ENCODE measurements at places on chromosomes 12 and 14. TPM values are rescaled to one million over a fixed set of nuclear protein-coding genes. Genes with fewer than 3 reads are reported as not detected.

The AMHR2 gene
- total RNA-seq = not detected

The PLEKHG7 gene
- total RNA-seq = not detected

The FAM90A1 gene
- total RNA-seq = not detected

The MTERF2 gene
- total RNA-seq = 36.8 TPM

The PLCZ1 gene
- total RNA-seq = not detected

The TMEM253 gene
- total RNA-seq = 0.20 TPM

The DIO2 gene
- total RNA-seq = 7.2 TPM

The CLEC7A gene
- 2.8 TPM for total RNA-seq

The CARMIL3 gene
- total RNA-seq = 0.12 TPM

The KDM2B gene
- 14.1 TPM for total RNA-seq

The NCAPD2 gene
- 13.1 TPM for total RNA-seq

The SVOP gene
- total RNA-seq = 1.9 TPM

DNA sequence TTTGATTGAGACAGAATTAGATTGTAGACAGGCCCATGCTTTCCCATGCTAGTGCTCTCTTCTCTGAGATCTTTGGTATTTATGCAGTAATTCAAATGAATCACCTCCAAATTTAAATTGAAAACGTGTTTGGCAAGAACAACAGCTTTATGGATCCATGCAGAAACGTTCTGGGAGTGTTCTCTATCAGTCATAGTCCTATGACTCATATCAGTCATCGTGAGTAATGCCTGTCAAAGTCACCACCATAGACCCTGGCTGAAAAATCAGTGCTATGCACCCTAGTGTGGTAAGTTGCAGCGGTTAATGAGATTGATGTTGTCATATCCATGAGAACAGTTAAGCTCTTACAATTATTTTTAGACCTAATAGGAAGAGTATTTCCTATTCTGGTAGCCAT is 90.1 kb upstream of the FOXG1 start:
- no peak for DNase-seq

DNA sequence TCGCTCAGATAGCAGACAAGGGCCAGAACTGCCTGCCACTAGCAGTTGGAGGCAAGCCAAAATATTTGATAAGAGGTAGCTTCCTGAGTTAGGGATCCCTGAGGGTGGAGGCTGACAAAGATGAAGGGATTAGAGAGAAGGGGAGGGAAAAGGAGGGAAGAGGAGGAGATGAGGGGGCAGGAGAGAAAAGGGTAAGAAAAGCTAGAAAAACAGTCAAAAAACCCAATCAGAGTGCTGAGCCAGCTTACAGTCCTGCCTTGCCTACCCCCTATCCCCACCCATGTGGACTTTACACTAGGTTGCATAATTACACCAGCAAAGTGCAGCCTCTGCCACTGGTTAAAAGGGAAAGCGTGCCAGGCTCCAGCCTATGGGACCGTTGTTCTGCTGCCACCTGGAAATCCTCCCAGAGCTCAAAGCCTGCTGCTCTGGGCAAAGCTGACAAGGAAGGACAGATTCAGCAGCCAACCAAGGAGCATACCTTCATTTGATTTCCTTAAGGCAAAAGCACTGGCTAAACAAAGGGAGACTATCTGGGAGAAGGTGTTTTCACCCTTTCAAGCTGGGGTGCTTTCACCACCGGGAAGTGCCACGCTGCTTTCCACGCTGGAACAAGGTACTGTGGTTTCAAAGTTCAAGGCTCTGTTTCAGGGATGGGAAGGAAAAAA is 3.8 kb upstream of the NUMB start:
- peak; percentile 66 for DNase-seq

DNA sequence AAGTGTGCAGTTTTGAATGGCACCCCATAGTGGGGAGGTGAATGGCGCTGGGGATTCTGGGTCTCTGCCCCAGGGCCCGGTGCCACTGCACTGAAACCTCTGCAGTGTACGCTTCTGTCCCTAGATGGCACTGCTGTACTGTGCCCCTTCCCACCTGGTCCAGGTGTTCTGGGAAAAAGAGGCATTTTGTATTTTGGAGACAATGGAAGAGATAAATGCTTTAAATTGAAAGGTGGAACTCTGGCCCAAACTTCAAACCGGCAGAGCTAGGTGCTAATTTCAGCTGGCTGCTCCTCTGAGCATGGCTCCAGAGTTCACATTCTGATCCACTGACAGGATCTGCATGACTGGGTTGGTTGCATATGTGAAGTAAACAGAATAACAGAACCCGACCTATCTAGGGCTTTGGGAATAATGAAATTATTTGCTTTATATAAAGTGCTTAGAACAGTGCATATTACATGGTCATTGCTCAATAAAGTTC is 52.2 kb downstream of the KRT80 start:
- no peak for DNase-seq

GRCh38 chr12:54956818-54957641 is 27.5 kb downstream of the TESPA1 start:
- no peak for DNase-seq

GRCh38 chr12:70154960-70155589 is 88.2 kb upstream of the CNOT2 start:
- no peak for DNase-seq

GRCh38 chr12:57563358-57563757 is 13.5 kb downstream of the KIF5A start:
- DNase-seq = no peak

- DNase-seq = no peak
Observed at GRCh38 chr14:51302295-51303030, 62.4 kb downstream of the TMX1 start.

- DNase-seq = no peak
Observed at GRCh38 chr12:105158876-105159275, 51.3 kb downstream of the WASHC4 start.

GRCh38 chr14:93880021-93880820 is 46.9 kb upstream of the FAM181A start:
- DNase-seq = no peak

DNA sequence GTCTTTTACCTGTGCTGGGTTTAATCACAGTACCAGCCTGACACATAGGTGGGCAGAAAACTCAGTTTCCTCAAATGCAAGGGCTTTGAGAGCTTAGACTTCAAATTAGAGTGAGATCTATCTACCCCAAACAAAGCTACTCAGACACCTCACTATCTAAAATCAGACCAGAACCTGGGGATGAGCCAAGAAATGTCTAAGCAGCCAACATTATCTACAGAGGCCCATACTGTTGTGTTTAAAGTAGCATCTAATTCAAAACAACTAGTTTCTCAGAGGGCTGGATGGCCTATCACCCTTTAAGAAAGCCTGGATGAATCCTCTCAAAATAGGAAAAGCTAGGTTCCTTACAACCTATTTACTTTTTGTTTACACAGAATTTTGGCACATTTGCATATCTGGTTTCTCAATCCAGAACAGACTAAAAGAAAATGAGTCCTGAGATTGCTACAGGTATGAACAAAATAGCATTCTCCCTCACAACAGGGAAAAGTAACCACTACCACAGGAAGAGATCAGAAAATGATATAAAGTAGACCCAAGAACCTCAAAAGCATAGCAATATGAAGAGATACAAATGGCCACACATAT is 142.4 kb downstream of the ZFP36L1 start:
- DNase-seq = no peak

- peak; percentile 42 for DNase-seq
Observed at GRCh38 chr14:21042918-21043317, 756 bp downstream of the RNASE7 start.

DNA sequence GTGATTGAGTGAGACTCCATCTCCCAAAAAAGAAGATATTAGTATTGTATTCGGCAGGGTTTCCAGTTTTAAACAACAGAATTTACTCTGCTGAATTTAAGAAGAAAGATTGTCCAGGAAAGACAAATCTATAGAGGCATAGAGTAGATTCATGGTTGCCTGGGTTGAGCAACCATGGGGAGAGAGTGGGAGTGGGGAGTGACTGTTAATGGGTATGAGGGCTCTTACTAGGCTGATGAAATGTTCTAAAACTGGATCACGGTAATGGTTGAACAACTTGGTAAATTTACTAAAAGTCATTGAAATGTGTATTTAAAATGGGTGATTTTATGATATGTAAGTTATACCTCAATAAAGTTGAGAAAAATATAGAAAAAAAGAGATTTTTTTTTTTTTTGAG is 13.9 kb upstream of the C12orf76 start:
- no peak for DNase-seq

GRCh38 chr14:23481979-23482822 is 12.7 kb downstream of the NGDN start:
- no peak for DNase-seq

DNA sequence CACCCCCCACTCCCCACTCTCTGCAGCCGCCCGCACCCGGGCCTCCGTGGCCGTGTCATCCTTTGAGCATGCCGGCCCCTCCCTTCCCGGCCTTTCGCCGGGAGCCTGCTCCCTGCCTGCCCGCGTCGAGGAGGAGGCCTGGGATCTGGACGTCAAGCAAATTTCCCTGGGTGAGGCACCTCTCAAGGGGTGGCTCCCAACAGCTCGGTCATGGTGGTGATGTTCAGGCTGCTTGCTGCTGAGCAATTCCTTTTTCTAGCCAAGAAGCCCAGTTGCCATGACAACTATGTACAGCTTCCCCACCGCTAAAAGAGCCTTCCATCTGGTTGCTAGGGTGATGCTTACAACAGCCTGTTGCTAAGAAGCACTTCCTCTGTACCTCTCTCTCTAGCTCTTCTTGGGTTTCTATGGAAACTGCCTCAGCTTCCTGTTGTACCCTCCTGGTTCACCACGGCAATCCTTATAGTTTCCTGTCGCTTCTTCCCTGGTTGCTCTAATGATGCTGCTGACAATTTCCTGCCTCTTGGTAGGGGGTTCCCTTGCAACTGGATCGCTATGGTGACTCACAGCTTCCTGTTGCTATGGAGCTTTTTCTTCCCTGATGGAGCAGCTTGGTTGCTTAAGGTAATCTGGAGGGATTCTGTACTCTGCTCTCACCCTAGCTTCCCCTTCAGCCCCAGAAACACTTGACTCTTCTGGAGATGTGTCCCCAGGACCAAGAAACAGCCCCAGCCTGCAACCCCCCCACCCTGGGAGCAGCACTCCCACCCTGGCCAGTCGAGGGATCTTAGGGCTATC is 11.0 kb downstream of the ZNF219 start:
- DNase-seq = peak; percentile 42

- DNase-seq = no peak
Observed at GRCh38 chr12:129119537-129119936, 266.3 kb downstream of the GLT1D1 start.

- no peak for DNase-seq
Observed at GRCh38 chr12:22357531-22357930, 23.0 kb upstream of the ST8SIA1 start.

DNA sequence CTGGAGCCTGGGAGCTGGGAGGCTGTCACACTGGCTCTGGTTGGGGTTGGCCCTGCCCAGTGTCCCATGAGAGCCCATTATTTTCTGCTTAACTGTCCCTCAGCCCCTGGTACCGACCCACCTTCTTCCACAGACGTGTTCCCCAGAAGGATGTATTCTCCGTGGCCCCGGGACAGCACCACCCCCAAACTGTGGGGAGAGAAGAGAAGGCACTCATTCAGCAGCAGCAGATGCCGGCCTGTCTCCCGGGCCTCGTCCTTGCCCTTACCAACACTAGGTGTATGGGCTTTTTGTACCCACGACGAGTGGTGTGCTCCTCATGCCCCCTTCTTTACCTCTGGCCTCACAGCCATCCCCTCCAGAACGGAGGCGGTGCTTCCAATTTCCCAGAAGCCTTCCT is 38.1 kb downstream of the LRTM2 start:
- no peak for DNase-seq

GRCh38 chr14:45181806-45182205 is 46.1 kb downstream of the FANCM start:
- DNase-seq = no peak

DNA sequence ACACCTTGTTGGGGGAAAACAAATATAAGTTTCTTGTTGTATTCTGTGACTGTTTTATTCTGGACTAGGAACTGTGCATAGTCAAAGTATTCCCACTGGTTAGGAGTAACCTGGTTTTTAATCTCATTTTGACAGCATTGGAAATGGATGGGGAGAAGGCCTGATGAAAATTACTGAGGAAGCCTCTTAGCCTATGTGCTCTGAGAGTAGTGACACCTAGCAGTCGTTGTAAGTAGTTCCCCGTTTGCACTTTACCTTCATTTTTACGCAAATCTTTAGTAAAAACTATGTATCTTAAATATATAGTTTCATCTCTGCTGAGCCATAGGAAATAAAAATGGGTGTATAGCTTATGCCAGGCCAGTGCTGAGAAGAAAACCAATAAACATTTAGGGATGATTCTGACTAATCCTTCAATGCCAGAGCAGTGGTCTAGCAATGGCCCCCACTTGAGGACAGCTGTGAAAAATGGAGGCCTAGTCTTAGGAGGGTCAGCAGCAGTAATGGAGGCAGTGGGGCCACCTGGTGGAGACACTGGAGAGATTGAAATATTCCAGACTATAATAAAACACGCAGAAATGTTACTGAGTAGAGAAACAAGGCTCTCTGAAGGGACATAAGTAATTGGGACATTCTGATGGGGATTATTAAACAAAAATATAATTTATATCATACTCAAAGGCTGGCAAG is 133.2 kb upstream of the NOVA1 start:
- no peak for DNase-seq

DNA sequence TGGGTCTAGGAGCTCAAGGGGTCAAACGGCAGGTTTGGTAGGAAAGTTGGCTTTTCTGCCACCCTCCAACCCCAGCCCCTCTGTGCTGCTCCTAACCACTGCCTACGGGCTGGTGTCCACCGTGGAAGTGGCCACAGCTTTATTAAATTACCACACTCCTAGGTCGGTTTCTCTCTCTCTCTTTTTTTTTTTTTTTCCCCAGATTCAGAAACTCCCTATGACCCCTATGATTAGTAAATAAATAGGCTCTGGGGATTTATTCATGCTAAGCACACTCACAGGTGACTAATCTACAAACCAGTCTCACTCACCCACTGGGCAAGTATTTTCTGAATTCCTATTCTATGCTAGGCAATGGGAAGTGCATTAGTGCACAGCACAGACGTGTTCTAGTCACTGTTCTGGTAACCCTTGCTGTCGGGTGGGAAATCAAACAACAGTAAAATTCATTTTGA is 8.7 kb upstream of the DDX47 start:
- DNase-seq = no peak

DNA sequence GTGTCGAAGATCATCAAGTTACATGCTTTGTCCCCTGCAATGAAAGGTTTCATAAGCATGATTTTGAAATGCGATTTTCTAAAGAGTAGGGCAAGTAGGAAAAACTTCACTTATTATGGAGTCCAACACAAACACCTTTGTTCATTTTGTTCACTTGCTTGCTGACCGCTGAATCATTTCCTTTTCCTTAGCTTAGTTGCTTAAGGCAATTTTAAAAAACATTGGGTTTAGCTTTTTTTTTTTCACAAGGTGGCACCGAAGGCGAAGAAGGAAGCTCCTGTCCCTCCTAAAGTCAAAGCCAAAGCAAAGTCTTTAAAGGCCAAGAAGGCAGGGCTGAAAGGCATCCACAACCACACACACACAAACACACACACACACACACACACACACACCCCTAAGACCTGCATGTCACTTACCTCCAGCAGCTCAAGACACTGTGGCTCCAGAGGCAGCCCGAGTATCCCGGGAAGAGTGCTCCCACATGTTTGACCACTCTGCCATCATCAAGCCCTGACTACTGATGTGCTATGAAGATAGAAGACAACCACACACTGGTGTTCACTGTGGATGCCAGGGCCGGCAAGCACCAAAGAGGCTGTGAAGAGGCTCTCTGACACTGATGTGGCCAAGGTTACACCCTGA is 11.4 kb downstream of the MANSC1 start:
- DNase-seq = no peak

All from left ventricle myocardium superior (tissue), 1 donor.